ENCODE measurements at places on chromosomes 6 and 20.
A peak's percentile ranks its signal among the peaks of the same experiment; 100 is the strongest.

DNA sequence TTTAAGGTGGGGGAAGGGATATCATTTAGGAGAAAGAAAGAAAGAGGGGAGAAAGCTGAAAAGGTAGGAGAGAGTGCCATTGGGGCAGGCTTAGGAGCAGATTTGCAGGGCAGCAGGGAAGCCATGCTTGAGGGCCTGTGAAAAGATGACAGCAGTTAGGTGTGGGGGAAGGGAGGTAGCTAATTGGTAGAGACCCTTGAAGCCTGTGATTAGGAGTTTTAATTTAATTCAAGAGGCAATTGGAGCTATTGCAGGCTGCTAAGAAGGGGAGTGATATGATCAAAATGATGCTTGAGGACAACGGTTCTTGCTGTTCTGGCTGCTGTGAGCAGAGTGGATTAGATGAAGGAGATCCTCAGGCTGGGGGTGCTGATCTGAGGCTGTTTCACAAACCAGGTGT, 24.5 kb upstream of the SEC63 start:
- DNase-seq, result no peak

DNA sequence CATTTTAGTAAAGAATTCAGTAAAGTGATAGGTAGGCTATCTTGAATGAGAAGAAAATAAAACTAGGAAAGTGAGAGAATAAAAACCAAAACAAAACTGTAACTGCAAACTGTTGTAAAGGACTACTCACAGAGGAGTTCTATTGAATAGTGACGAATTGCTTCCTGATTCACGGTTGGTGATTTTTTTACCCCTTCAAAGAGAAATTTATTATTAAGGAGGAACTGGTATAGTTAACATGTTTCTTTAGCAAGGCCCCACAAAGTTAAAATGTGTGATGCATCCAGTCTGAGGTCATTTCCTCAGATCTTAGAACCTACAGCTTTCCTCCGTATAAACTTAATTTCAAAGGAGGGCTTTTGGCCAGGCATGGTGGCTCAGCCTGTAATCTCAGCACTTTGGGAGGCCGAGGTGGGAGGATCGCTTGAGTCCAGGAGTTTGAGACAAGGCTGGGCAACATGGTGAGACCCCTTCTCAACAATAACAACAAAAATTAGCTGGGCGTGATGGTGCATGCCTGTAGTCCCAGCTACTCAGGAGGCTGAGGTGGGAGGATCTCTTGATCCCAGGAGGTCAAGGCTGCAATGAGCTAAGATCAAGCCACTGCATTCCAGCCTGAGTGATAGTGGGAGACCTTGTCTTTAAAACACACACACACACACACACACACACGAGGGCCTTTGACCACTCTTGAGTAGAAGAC, 8.3 kb downstream of the PRDM1 start:
- no peak for DNase-seq

- peak; percentile 56 for DNase-seq
Measured at GRCh38 chr6:110415086-110415916, at the start of gene DDO. Gene DDO, minus strand, starts transcription at chr6:110415575. Its CDS starts 2,113 bp downstream, at chr6:110413462.

- DNase-seq, result peak; percentile 70
Measured at GRCh38 chr20:21125072-21125848, 622 bp upstream of the KIZ start.

DNA sequence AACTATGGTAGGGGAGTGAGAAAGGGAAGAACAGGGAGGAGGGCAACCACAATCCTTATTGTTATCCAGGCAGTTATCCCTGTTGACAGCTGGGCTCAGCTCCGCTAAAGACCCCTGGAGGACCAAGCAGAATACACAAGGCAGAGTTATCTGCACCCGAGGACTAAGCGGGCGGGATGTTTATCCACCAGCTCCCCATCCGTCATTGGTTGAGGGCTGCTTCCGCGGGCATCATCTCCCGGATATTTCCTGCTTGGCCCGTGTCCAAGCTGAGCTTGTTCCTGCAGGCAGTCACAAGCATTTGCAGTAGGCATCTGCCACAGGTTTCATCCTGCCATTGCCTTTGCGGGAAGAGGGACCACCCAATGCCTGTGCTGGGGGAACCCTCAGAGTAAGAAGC, 102.1 kb downstream of the DLGAP4 start:
- peak; percentile 30 for DNase-seq

DNA sequence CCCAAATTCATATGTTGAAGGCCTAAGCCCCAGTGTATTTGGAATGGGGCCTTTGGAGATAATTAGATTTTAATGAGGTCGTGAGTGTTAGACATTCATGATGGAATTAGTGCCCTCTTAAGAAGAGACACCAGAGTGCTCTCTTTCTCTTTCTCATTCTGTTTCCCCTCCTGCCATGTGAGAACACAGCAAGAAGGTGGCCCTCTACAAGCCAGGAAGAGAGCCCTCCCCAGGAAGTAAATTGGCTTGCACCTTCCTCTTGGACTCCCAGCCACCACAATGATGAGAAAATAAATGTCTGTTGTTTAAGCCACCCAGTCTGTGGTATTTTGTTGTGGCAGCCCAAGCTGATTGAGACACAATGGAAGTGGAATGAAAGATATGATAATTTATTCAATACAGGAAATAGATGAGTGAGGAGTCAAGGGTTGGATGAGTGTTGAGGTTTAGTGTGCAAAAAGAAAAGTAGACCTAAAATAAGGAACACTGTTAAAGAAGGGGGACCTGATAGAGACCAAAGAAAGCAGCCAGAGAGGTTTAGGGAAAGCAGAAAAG, 25.9 kb upstream of the ATXN1 start:
- DNase-seq, result peak; percentile 36

- no peak for DNase-seq
Measured at GRCh38 chr6:165045631-165046030, 263.8 kb downstream of the C6orf118 start.

DNA sequence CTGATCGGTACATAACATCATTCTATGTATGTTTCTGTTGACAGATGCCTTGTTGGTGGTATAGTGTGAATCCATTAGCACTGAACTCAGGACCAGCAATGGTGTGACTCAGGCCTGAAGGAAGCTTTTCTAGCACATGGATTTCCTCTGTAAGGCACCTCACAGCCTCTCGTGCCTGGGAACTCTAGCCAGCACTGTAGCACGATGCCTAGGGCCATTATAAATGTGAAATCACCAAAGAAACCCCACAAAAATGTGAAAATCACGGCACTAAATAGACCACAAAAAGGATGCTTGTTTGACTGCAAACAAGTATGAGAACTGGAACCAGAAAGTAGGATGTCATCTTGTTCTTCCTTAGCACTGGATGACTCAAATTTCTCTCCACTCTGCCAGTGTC, 63.7 kb upstream of the NKX2-2 start:
- DNase-seq, result peak; percentile 14

DNA sequence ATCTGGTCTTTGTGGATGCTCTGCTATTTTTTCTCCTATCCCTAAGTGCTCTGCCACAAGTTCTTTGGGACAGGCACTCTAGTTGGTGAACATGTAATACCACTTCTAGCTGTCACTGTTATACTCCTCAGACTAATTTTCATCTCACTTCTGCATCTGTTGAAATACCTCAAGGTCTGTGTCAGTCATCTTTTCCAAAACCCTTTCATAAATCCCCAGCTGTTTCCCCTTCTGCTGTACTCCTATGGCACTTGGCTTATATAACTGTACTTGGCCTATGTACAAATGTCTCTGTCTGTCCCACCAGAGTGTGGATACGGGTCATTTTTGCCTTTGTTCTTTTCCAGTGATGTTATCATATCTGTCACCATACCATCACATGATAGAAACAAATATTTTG, 124.2 kb downstream of the FHL5 start:
- DNase-seq, result no peak

DNA sequence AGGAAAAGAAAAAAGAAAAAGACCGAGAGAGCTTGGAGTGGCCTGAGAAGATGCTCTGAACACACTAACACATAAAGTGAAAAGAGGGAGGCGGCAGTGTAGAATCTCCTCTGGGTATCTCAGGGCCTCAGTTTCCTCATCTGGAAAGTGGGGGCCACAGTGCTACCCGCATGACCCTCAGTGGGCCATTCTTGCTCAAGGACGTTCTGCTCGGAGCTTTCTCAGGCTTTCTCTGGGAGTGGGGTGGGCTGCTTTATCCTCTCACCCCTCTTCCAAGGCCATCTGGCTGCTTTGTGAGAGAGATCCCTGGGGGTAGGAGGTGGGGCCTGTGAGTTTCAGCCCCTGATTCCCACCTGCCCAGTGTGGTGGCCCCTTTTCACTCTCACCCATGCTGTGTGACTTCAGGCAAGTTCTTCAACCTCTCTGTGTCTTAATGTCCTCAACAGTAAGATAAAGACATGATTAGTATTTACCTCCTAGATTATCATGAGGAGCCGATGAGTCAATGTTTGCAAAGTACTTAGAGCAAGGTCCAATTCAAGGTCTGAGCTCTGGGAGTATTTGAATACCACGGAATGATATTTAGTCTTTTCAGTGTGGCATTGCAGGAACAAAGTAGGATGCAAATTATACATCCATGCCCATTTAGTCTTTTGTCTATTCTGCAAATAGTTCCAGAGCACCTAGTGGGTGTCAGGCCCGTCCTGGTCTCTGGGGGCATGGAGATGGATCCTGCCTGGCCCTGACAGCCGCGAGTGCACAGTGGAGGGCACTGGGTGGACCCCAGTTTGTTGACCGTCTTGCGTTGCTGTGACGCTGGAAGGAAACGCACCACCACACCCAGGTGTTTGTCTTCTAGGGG, 34.3 kb downstream of the SRC start:
- DNase-seq, result peak; percentile 21

DNA sequence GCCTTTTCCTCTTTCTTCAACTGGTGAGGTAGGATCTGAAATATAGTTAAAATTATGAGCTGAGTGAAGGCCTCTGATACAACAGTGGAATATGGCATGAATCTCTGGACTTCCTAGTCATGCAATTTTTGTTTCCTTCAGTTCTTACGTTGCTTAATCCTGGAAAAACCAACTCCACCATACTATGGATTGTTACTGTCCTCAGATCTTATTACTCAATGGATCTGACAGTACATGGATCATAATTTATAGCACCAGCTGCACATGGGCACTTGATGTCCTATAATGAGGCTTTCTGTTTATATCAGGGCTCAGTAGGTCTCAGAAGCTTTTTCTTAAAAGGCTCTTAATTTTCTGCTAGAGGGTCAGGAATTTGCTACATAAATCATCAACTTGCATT, 1341.0 kb upstream of the EYS start:
- DNase-seq, result no peak

GRCh38 chr6:112304680-112305079, 42.5 kb upstream of the RFPL4B start:
- no peak for DNase-seq

DNA sequence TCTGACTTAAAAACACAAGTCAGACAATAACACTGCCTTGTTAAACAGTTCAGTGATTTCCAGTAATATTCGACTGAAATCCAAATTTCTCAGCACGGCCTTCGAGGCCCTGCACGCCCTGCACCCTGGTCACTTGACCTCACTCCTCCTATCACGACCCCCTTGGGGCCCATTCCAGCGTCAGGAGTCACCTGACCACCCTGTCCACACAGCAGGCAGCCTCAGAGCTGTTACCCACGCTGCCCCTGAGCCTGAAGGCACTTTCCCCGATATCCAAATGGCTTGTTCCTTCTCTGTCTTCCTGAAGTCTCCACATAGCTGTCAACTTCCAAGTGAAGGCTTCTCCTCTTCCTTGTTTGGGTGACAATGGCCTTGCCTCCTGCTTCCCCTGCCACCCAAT, 33.1 kb upstream of the SMOC2 start:
- no peak for DNase-seq

DNA sequence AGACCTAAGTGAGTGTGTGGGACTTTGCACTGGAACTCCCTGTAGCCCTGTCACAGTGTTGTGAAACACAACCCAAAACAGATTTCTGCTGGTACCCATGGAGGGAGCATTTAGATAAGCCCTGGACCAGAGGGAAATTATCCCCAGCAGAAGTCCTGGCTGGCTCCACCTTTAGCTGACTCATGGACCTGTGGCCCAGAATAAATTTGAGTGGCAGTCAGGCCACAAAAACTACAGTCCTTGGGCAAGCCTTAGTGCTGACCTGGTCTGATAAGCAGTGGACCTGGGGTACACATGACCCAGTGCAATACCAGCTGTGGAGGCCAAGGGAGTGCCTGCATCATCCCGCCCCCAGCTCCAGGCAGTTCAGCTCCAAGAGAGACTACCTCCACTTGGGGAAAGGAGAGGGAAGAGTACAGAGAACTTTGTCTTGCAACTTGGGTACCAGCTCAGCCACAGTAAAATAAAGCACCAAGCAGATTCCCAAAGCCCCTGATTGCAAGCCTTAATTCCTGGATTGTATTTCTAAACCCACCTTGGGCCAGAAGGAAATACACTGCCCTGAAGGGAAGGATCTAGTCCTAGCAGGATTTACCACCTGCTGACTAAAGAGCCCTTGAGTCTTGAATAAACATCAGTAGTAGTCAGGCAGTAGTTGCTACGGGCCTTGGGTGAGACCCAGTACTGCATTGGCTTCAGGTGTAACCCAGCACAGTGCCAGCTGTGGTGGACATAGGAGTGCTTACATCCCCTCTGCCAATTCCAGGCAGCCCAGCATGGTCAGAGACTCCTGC, 140.4 kb upstream of the COL21A1 start:
- DNase-seq, result no peak

- DNase-seq, result no peak
Measured at GRCh38 chr6:166024252-166024651, 143.4 kb downstream of the TBXT start.

DNA sequence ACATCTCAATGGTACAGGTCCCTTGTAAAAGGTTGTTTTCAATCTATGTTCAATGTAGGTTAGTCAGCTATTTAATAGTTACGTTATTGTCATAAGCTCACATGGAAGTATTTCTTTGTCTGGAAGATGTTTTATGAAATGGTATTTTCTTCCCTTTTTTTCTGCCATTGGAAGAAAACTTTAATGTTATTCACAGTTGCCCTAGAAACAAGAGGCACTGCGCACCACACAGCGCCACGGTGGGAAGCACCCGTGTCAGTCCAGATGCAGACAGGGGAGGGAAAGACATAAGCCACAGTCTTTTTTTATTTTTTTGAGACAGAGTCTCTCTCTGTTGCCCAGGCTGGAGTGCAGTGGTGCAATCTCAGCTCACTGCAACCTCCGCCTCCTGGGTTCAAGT, 82.1 kb downstream of the GCNT2 start:
- no peak for DNase-seq

DNA sequence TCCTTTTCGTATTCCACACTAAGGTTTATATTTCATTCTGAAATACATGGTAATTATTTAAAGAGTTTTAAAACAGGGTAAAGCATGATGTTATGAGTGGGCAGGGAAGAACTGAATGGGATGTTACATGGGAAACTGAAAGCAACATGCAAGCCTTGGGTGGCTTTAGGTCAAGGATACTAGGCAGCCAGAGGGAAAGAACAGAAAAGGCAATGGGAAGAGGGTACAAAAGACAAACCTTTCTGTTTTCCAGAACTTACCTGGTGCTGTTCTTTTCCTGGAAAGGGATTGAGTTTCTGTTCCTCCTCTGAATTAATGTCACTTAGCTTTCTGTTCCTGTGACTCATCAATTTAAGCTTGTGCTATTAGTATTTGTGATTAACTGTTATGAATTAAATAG, 71.2 kb upstream of the SMIM8 start:
- no peak for DNase-seq

Data from EH (cell line).